Activated naive CD4-positive, alpha-beta T cell treated with anti-CD3 and anti-CD28 coated beads for 36 hours (primary cell): ENCODE measurements at places on chromosomes 7 and 10. TPM values are rescaled to one million over a fixed set of nuclear protein-coding genes. Genes with fewer than 3 reads are reported as not detected.

- no peak for DNase-seq
These were observed 485.3 kb upstream of the GALNT17 start for GRCh38 chr7:70646536-70647248.

CREB5 gene
- 0.48 TPM for total RNA-seq

- no peak for DNase-seq
These were observed 18.2 kb downstream of the CYP17A1 start for GRCh38 chr10:102819054-102819453.

HKDC1 gene
- total RNA-seq: 1.6 TPM

TMEM130 gene
- not detected for total RNA-seq

GRCh38 chr10:3785851-3786271 lies 852 bp upstream of the KLF6 start:
- DNase-seq: no peak

DNA sequence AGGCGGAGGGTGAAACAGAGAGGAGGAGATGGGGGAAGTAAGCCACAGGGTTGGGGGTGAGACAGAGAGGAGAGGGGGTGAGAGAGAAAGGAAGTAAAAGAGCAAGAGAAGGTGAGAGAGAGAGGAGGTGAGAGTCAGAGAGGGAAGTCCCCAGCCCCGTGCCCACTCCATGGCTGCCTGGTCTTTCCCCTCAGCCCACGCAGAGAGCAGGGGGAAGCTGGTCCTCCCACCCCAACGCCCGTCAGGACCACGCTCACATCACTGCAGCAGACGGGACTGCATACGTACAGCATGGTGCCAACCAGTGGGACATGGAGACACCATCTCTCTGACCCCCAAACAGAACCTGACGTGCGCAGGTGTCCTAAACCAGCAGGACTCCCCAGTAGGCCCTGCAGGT lies 12.1 kb upstream of the PDGFA start:
- no peak for DNase-seq

LIPK gene
- not detected for total RNA-seq

TFEC gene
- not detected for total RNA-seq

GRCh38 chr10:76547352-76547972 lies 1090.1 kb downstream of the KCNMA1 start:
- peak; percentile 73 for DNase-seq

PAX2 gene
- not detected for total RNA-seq

OPALIN gene
- total RNA-seq: not detected

SEC24C gene
- total RNA-seq: 68.1 TPM

DNA sequence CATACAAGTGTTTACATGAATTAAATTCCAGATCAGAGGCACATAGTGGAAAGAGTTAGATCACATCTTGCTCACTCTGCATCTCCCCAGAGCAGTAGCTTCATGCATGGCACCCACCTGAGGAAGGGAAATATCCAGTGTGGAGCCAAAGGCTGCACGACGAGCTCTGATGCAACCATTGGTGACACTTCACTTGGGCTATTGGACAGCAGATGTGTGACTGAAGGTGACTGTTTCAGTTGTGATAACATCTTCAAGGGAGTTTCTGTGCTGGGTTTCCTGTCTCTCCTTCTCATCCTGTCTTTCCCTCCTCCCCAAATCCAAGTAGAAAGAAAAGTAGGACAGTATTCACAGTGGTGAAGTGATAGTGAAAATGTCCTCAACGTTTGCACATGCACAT lies 115.0 kb downstream of the TAF3 start:
- no peak for DNase-seq

ZPBP gene
- not detected for total RNA-seq

DNA sequence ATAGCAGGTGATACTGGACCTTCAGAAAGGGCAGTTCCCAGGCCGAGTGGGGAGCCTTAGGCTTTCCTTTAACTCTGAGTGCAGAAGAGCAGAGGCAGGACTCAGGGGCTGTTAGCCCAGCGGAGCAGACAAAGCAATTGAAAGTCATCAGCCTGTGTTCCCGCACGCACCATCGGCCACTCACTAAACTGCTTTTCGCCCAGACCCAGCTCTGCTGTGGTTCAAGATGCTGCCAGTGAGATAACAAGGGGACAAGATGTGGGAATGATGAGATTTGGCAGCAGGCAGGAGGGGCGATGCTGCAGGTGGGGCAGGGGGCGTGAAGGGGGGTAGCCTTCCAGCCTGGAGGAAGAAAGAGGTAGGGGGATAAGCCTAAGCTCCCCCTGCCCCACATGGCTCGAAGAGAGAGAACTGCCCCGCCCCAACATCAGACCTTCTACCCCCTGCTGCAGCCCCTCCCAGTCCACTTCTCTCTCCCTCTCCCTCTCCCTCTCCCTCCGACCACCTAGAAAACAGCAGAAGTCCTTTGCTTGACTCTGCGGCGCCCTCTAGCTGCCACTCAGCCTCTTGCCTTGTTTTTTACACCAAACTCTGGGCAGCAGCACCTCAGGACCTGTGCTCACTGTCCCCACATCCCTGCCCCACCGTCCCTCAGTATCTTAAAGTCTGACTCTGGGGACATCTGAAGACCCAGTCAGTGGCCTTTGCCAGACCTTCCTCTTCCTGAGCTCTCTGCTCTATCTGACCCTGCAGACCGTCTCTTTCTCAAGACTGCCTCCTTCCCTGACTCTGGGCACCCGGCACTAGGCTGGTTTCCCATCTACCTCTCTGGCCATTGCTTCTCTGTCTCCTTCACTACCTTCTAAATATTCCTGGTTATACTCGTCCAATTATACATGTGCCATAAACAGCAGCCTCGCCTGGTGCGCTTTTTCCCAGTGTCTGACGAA lies 110.5 kb downstream of the C10orf105 start:
- DNase-seq: peak; percentile 84

DNA sequence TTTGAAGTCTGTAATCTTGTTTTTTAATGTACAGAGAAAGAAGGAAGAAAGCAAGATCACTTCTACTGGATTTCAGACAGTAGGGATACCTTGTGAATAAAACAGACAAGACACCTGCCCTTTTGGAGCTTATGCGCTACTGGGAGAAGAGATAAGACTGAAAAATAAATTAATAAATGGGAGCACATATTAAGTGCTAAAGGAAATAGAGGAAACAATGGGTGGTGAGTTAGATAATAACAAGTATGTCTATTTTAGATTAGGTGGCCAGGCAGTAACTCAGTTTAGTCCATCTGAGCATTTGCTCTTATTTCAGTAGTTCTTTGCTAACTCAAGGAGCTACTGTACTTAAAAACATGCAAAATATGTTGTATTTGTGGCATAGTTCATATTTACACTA lies 15.9 kb downstream of the MIOS start:
- no peak for DNase-seq

TUBB8 gene
- total RNA-seq: not detected

DNA sequence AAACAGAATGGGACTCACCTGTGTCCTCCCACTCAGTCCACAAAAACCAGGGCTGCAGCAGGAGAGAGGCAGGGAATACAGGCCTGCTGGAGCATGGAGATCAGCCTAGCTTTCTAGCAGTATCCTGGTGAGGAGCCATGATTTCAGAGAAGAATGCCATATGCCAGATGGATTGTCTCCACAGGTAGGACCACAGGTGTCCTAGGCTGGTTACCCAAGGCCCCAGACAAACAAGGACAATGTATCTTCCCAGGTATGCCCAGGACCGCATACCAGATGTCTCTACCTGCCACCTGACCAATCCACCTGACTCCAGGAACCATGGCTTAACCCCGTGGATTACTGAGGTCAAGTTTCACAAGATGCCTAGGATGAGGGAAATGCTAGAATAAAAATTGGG lies 295.4 kb upstream of the NPSR1 start:
- no peak for DNase-seq

DNA sequence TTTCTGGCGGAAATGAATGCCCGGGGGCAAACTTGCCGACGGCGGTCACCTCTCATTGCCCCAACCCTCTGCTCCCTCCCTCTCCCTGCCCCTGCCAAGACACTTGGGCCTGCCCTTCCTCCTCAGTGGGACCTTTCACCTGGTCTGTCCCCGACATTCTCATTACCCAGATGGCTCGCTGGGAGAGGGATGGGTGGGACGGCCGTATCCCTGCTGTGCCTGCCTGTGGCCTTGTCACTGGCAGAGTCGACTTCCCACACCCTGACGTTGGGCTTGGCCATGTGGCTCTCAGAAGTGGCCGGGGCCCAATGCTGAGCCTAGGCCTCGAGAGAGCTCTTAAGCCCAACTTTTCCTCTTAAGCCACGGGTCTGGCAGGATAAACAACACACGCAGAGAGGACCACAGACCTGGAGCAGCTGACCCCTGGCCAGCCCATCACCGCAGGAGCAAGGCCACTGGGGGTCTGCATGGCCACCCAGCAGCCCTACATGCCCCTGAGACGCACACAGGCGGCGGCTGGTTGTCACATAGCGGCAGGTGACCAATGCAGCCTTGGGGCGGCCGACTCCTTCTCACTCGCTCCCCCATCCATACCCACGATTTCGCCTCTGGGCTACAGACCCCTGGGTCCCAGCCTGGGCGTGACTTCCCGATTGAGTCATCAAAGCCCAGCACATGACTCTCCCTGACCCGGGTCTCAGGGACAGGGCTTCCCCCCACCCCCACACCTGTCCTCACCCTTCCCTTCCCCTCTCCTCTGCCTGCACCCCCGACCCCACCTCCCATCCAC lies 40.1 kb downstream of the SLC29A4 start:
- DNase-seq: no peak

- DNase-seq: no peak
These were observed 15.9 kb downstream of the ZNF3 start for GRCh38 chr7:100065452-100066186.

CAV2 gene
- total RNA-seq: not detected

DNA sequence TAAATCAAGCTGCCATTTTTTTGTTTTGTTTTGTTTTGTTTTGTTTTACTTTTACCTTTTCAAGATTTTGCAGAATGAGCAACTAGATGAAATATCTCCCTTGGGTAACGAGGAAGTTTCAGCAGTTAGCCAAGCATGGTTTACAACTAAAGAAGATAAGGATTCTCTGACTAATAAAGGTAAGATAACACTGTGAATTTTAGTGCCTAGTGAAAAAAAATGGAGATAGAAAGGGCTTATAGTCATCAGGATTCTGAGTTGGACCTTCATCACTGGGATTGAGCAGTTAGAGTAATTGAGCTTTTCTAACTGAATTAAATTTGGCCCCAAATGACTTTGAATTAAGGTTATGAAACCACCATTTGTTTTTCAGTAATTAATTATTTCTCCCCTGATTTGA lies 21.2 kb downstream of the DMTF1 start:
- DNase-seq: no peak

NPC1L1 gene
- not detected for total RNA-seq

AKR1E2 gene
- total RNA-seq: 7.1 TPM

GRCh38 chr7:30301751-30302150 lies 17.4 kb downstream of the ZNRF2 start:
- no peak for DNase-seq

- no peak for DNase-seq
These were observed 56.0 kb upstream of the COL13A1 start for GRCh38 chr10:69745698-69746097.

- DNase-seq: no peak
These were observed 39.2 kb downstream of the AGAP3 start for GRCh38 chr7:151125470-151125845.

GRCh38 chr7:93828260-93828659 lies 62.3 kb downstream of the TFPI2 start:
- no peak for DNase-seq

- DNase-seq: peak; percentile 25
These were observed 18.8 kb upstream of the INPP5A start for GRCh38 chr10:132518572-132519381.

DNA sequence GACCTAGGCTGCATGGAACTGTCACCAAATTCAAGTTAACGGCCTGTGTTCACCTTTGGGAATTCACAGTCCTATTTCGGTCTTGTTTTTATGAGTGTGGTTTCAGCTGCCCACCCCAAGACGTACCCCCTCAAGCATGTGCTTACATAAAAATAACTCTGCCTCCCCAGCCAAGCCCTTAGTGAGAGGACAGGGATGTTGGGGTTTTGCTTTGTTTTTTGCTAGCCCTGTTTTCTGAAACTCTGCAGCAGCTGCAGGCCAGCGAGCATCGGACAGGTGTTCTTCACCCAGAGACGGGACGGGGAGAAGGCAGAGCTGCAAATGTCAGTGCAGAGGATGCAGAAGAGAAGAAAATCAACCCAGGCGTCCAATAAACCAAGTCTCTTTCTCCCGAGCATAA lies 13.5 kb downstream of the CHST15 start:
- DNase-seq: no peak

- no peak for DNase-seq
These were observed 139.5 kb downstream of the PLCE1 start for GRCh38 chr10:94133239-94133638.

DNA sequence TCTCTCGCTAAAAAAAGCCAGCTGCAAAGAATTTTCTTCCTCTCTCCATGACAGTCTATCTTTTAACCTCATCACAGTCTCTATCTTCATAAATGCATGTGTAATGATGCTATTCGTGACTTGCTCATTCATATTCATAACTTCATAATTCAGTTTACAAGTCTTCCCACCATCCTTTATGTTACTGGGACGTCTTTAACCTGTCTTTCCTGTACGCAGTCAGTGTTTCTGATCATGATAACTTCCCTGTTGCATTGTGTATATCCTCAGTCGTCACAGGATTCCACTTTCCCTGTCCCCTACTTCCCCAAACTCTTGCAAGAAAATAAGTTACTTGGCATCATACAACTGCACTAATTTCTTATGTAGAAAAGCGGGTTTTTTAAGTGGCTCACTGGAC lies 165.6 kb upstream of the ASAH2 start:
- no peak for DNase-seq

DNA sequence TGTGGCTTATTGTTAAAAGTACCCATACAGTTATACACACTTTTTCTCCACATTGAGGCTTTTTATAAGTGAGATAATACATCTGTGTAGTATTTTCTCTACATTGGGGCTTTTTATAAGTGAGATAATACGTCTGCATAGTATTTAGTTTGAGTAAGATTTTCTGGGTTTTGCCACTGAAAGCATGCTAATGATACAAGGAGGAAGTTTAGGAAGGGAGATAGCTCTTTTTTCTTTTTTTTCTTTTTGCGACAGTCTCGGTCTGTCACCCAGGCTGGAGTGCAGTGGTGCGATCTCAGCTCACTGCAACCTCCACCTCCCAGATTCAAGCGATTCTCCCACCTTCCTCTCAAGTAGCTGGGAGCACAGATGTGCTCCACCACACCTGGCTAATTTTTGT lies 13.3 kb downstream of the FAM107B start:
- DNase-seq: no peak

MAGI2 gene
- 0.07 TPM for total RNA-seq

- no peak for DNase-seq
These were observed 189.5 kb downstream of the TRIL start for GRCh38 chr7:28768577-28769147.

AMZ1 gene
- total RNA-seq: 0.47 TPM

DNA sequence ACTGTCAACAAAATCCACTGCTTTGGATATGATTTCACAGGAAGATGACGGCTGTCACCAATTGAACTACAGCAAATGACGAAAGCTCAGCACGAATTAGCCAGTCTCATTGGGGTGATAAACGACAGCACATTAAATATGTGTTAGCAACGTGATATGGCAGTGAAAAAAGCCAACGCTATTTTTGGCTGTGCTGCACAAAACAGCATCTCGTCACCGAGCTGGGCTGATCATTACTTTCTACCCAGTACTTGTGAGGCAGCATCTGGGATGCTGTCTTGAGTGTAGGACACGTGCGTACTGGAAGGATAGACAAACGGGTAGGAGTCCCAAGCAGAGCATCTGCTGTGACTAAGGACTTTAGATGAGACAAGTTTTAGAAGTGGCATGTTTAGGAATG lies 138.3 kb downstream of the EXOC4 start:
- DNase-seq: no peak
